Stimulated activated CD8-positive, alpha-beta memory T cell treated with anti-CD3 and anti-CD28 coated beads, Interleukin-4, amount 100 ng/mL, for 4 hours (primary cell): ENCODE measurements at places on chromosomes 3 and 15.

- DNase-seq = no peak
Observed at GRCh38 chr3:194274424-194275085, 76.6 kb downstream of the CPN2 start.

DNA sequence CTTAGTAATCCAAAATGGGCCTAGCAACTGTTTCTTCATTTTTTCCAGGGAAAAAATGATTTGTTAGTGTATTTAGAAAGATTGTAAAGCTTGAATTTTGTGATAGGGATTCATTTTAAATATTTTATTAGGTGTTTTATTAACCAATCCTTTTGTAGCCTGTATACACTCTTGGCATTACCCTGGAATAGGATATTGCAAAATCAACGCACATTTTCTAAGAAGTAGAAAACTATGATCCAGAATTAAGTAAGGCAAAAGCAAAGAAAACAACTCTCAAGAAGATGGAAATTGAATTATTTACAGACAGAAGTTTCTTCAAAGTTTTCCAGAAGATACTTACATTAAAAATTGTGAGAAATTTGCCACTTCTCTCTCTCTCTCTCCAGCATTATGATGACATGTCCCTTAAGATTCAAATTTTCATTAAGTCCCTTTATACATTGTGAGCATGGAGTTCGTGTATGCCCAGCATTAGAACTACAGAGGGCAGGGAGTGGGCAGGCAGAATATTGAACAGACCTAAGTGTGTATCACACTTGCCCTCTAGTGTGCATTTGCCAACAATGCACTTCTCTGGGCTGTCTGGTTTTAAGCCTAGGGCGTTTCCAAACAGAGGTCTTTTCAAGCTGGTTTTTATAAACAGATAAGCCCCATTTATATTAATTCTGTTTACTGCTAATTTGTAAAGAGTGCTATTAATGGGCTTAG, 28.5 kb upstream of the CMSS1 start:
- no peak for DNase-seq

GRCh38 chr15:37221671-37222145, 121.4 kb upstream of the MEIS2 start:
- DNase-seq = no peak

GRCh38 chr15:101013201-101013550, 94.0 kb downstream of the LRRK1 start:
- DNase-seq = no peak

GRCh38 chr3:65605876-65606432, 432.8 kb downstream of the MAGI1 start:
- no peak for DNase-seq

DNA sequence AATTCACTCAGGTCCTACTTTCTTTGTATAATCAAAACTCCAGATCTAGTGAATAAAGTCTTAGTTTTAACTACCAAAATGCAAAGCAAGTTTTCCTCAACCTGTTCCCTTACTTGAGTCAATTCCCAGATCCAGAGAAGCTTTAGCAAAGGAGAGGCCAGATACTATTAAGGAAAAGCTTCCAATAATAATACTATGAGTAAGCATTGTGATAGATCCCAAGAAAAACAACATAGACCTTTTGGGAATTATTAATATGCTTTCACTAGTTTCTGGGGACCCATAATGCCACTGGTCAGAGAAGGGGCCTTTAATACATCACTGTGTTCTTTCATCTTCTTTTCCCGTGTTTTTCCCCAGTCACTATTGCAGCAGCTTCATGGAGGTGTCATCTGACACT, 339.9 kb upstream of the CDIN1 start:
- no peak for DNase-seq
